ENCODE measurements at places on chromosomes 11 and 22.

DNA sequence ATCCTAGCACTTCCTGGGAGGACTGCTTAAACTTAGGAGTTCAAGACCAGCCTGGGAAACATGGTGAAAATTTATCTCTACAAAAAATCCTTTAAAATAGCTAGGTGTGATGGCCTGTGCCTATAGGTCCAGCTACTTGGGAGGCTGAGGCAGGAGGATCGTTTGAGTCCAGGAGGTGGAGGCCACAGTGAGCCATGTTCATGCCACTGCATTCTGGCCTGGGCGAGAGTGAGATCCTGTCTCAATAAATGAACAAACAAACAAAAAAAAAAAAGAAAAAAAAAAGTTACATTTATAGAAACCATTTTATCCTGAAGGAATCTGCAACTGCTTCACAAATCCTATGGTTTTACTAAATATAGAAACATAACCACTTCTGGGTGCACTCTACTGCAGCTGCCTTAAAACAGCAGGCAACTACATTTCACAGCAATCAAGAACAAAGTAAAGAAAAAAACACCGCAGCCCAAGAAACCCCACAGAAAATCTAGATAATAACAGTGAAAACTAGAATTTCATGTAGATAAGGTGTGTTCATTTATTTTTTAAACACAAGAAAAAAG is 75.9 kb upstream of the GAB2 start:
- DNase-seq = no peak

GRCh38 chr22:49426098-49426497 is 401.6 kb downstream of the BRD1 start:
- no peak for DNase-seq

GRCh38 chr11:67007126-67007525 is 15.8 kb upstream of the SYT12 start:
- DNase-seq = peak; percentile 55

GRCh38 chr11:125070699-125071254 is 7.7 kb downstream of the SLC37A2 start:
- peak; percentile 89 for DNase-seq

DNA sequence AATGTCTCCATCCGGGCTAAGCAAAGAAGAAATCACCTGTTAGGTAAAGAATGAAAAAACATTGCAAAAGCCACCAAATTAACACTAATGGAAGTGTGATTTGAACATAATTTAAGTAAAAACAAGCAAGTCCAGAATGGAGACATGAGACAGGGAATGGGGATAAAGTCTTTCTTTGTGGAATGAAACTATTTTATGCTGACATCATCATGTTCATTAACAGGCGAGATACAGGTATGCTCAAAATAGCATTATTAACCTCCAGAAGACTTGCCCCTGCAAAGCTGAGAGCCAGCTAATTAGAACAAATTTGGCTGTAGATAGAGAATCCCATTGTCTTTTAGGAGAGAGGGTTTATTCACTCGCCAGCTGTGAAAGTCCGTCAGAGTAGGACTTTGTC is 4.9 kb upstream of the LARGE1 start:
- DNase-seq = no peak

DNA sequence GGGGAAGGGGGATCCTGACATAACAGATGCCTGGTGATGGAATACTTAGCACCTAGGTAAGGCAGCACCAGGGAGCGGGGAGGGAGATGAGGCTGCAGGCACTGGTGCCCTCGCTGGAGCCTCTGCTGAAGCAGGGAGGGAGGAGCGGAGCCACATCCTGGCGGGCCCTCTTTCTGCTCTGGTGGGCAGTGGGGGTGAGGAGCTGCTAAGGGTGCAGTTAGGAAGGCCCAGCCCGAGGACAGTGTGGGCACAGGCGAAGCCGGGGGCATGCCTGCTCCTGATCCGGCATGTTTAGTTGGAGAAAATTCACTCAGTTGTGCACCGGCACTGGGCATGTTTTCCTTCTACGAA is 83.9 kb downstream of the MED15 start:
- peak; percentile 70 for DNase-seq

- DNase-seq = no peak
Measured at GRCh38 chr11:68670208-68670992, 13.9 kb upstream of the GAL start.

- peak; percentile 100 for DNase-seq
Measured at GRCh38 chr11:65574109-65574810, 1.6 kb upstream of the EHBP1L1 start.

GRCh38 chr11:82867495-82868082 is 32.6 kb downstream of the PRCP start:
- DNase-seq = peak; percentile 39

DNA sequence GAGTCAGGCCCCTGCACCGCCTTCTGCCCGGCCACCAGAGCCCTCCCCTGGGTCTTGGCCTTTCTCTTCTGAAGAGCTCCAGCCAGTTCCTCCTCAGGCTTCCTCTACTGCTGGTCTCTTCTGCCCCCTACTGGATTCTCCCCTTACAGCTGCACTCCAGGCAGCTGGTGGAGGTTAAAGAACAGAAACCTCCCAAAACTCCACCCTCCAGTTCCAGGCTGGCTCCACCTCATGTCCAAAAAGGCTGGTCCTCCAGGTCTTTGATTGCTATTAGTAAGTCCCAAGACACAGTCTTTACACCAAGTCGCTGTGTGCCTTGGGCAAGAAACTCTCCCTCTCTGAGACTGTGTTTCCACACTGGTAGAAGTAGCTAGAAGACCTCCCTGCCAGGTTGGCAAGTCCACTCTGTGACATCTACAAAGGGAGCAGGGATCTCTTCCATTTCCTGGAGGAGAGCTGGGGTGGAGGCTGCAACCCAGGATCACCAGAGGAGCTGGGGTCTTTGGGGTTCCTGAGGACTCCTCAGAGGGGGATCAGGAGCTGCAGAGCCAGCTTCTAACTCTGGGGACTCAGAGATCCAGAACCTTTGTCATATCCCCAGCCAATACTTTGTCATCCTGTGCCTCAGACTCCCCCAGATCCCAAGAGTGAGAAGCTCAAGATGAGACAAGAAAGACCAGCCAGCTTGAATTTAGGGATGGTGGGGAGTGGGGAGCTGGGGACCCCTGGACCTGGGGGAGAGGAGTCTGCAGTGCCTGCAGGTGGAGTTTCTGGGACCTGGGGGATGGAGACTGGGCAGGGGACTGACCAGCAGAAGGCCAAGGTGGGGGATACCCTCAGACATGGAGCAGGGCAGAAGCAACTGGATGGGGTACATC is 3.4 kb upstream of the IGLL5 start:
- DNase-seq = peak; percentile 96

DNA sequence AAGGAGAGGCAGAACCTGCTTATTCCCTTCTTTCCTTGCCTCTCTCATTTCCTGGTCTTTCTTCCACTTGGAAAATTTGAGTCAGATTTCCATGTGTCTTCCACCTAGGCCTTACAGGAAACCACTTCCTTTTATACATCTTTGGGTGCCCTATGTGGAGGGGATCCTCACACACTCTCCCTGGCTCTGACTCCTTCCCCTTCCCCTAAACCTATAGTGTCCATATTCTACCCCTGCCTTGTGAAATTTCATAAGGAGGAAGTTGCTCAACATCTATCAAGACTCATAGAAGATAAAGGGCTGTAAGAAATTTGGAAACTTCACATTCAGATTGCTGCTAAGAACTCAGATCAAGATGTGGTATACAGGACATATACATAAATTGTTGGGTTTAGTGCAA is 20.4 kb downstream of the TUG1 start:
- no peak for DNase-seq

DNA sequence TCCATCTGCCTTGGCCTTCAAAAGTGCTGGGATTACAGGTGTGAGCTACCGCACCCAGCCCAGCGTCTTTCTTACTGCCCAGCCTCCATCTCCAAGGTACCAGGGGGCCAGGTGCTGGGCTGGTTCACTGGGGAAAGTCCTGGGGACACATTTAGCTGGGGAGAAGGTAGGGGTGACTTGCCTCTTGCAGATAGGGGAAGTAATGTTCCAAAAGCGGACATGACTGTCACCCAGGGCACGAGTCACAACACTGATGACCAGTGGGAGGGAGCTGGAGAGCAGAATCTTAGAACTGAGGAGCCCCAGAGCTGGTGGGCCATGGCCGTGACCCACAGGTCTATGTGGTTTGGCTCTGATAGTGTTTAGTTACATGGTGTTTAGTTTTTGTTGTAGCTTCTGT is 2.4 kb upstream of the SLC15A3 start:
- DNase-seq = no peak

DNA sequence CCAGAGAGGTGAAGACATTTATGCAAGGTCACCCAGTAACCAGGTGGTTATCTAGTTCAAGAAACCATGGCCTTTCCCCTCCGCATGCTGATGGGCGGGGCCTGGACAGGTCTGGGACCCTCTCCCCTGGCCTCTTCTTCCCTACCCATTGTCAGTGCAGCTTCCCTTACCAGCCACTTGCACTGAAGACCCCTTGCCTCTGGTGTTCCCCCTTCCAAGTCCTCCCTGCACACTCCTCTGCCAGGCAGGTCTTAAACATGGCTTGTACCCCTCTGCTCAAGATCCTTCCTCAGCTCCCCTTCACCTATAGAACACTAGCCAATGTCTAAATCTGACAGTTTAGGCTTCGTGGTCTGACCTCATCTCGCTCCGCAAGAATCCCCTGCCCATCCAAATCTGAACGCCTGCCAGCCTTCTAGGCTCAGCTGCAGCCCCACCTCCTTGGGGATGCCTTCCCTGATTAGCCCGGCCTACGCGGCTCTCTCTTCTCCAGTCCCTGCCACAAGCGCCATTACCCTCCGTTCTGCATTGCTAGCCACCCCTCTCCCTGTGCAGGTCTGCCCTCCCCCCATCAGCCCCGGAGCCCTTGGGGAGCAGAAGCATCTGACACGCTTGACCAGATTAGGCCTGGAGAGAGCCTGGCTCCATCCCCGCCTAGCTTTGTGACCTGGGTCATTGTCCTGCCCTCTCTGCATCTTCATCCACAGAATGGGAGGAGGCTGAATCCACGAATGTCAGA is 213.8 kb downstream of the DSCAML1 start:
- DNase-seq = peak; percentile 66

GRCh38 chr11:68377389-68377795 is 65.0 kb downstream of the LRP5 start:
- peak; percentile 76 for DNase-seq

- DNase-seq = peak; percentile 27
Measured at GRCh38 chr11:17714356-17714854, 5.0 kb upstream of the MYOD1 start.

DNA sequence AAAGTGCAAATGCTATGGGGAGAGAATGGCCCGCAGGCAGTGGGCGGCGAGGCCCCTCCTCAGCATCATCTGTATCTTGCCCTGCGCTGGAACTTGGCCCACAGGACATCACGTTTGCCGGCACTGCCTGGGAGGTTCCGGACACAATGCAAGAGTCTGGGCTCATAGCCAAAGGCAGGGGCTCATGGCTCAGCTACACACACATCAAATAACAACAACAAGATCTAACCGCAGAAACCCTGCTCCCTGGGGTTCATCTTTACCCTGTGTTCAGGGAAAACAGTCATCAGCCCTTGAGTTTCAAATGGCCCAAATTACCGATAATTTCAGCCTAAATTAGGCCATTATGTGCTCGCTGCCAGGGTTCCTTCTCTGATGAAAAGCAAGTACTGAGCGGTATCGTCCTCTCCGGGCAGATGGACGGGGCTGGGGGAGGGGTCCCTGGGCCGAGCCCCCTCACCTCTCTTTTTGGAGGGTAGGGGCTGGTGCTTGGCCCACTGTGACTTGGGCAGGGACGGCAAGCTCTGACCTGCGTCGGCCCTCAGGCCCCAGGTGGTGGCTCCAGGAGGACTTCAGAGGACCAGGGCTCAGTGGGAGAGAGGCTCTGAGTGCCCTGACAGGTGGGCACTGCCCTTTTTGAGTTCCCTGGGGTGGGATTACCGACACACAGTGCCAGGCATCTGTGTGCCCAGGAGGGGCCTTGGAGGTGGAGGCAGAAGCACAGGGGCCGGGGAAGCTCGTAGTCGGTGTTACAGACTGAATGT is 25.0 kb upstream of the GAL start:
- peak; percentile 99 for DNase-seq

Measured in osteoblast (primary cell).